Stimulated activated CD4-positive, alpha-beta T cell treated with anti-CD3 and anti-CD28 coated beads, Interleukin-2, amount 100 ng/mL, for 24 hours (primary cell): ENCODE measurements at places on chromosomes 7 and 10.

GRCh38 chr7:28360739-28361138, 51.6 kb upstream of the CREB5 start:
- DNase-seq, result no peak

DNA sequence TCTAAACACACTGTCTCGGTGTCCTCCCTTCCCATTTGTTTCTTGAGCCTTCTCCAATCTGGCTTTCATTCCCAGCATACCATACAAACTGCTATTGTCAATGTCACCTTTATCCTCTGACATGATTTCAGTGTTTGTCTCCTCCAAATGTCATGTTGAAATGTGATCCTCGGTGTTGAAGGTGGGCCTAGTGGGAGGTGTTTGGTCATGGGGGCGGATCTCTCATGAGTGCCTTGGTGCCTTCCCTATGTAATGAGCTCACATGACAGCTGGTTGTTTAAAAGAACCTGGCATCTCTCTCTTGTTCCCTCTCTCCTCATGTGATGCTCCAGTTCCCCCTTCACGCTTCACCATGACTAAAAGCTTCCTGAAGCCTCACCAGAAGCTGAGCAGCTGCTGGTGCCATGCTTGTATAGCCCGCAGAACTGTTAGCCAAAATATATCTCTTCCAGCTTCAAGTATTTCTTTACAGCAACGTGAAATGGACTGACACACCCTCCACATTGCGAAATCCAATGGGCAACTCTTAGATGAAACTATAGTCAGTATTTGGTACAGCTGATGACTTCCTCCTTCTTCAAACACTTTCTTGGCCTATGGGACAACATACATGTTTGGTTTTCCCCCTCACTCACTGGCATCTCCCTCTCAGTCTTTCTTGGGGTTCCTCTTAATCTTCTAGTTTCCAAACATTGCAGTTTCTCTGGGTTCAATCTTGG, 27.8 kb downstream of the RNLS start:
- no peak for DNase-seq

DNA sequence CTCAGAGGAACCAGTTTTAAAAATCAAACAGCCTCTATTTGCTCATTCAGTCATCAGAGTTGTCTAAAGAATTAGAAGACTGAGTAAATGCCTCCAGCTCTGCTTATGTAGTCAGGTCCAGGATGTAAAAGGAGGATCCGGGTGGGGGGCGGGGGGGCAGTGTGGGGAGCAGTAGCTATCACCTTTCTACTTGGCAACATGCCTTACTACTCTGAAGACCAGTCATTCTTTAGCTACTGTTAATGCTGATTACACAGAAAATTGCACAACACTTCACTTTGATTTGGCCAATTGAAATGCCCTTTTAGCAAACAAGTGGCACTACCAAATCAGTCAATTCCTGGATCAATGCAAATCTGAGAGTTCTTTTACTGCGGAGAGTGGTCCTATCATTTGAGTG, 164.2 kb downstream of the NXPH1 start:
- no peak for DNase-seq

DNA sequence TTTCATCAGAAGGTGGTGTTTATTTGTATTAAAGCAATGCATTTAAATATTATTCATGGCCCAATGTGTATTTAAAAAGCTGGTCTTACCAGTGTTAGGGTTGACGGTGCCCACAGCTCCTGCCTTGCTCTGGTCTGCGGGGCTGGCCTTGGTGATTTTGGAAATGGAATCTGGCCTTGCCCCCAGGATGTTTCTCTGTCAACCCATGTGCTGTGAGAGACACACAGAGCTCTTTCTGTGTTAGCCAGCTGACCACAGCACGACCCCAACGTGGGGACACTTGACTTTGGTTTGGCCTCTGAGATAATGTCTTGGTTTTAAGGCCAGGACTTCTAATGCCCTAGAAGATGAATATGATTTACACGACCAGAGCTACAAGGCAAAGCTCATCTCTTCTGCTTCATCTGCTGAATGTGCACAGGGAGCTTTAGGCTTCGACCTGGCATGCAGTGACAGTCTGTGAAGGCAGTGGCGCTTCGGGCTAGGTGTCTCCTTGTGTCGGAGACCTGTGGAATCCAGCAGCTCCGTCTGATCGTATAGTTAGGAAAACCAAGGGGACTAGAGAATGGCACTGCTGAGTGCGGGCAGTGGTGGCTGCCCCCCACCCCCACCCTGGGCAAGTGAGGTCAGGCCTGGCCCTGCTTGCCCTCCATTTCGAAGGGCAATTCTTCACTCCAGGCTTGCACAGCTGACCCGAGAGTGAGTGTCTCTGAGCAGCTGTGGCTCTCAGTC, 246.1 kb downstream of the EBF3 start:
- no peak for DNase-seq

- peak; percentile 29 for DNase-seq
Observed at GRCh38 chr10:72344932-72345331, 9.8 kb downstream of the DNAJB12 start.

DNA sequence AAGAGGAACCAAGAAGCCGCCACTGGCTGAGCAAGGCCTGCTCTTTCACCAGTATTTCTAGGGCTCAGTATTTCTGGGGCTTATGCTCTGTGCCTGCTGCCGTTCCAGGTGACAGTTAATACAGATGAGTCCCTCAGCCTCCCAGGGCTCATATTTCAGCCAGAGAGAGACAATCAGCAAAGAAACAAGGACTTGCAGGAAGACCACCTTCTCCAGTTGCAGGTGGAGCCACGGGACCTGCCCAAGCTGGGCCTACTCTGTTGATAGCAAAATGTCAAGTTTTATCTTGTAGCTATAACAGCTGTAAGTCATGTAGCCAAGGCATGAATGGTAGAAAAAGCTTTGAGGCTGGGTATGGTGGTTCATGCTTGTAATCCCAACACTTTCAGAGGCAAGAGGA, 42.7 kb downstream of the NPTX2 start:
- DNase-seq, result no peak

GRCh38 chr7:122363144-122363543, 58.6 kb upstream of the FEZF1 start:
- DNase-seq, result no peak

- no peak for DNase-seq
Observed at GRCh38 chr7:33849004-33849403, 56.3 kb upstream of the BMPER start.

- peak; percentile 80 for DNase-seq
Observed at GRCh38 chr7:44980393-44981034, 1.7 kb upstream of the MYO1G start.

GRCh38 chr10:79946271-79947082, 2.4 kb downstream of the SFTPD start:
- DNase-seq, result no peak

- no peak for DNase-seq
Observed at GRCh38 chr7:7967886-7968543, 581 bp upstream of the GLCCI1 start.

DNA sequence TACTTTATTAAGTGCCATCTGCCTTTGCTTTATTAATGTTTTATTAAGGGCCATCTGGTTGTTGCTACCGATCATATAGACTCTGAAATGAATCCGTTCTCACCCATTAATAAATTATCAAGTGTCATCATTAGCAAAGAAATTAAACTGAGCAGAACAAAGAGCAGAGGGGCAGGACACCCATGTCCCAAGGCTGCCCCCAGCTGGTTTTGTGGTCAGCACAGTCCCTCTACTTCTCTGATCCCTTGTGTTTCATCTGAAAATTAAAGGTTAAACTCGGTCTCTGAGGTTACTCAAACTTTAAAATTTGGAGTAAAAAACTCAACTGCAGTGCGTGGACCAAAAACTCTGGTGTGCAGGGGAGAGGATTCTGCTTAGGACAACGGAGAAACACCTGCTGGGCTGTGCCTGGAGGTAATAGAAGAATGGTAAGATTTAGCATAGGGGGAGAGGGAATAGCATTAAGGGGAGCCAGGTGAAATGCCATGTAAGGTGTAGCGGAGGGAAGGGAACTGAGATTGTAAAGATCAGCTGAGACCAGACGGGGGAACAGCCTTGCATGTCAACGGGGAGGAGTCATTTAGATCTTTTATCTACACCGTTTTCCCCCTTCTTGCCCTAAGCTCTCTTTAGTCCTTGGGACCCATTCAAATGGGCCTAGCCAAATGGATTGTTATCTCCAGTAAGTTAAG, 10.8 kb upstream of the GSDME start:
- no peak for DNase-seq

DNA sequence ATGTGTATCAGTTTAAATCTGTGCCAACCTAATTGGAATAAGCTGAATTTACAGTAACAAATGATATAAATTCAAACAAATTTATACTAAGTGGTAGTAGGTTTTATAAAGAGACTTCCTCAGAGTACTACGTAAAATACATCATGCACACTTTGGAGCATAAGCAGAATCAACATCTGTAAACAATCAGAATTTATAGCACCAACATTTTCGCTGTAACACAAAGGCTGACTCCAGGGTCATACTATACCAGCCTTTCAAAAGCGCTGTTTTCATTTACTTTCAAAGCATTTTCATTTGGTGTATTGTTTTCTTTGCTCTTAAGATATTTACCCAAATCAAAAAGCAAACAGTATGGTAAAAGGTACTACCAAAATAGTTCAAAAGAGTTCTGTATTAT, 29.3 kb upstream of the TMEM168 start:
- DNase-seq, result no peak

- DNase-seq, result peak; percentile 29
Observed at GRCh38 chr10:113681533-113682470, 2.1 kb downstream of the CASP7 start.

DNA sequence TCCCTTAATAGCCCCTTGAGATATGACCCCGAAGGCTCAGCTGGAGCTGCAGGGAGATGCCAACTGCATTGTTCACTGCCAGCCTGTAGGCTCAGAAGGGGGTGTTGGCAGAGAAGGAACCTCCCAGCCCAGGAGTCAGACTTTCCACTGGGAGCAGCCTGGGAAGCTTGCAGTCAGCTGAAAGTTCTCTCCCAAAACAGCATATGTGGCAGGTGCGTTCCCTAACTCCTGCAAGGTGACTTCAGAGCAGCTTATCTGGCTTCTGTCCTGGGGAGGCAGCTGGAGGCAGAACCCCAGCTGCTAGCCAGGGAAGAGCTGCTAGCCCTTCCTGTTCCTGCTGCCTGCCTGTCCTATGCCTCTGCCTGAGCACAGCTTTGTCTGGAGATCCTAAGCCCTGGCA, 8.1 kb downstream of the SFTPA2 start:
- no peak for DNase-seq

DNA sequence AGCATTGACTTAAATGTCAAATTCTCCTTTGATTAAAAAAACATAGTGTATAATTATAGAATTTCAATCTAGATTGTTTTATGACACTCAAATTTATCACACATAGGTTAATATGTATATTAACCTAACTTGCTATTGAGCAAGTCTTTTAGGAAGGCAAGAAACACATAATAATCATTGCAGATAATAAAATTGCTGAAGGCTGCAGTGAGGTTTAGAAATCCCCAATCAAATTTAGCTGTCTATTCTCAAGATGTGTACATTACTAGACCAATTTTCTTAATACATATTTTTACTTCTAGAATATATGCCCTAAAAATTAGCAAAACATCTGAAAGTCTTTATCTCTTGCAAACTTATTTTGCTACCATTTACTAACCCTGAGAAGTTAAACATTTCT, 34.9 kb upstream of the SEMA3D start:
- no peak for DNase-seq

DNA sequence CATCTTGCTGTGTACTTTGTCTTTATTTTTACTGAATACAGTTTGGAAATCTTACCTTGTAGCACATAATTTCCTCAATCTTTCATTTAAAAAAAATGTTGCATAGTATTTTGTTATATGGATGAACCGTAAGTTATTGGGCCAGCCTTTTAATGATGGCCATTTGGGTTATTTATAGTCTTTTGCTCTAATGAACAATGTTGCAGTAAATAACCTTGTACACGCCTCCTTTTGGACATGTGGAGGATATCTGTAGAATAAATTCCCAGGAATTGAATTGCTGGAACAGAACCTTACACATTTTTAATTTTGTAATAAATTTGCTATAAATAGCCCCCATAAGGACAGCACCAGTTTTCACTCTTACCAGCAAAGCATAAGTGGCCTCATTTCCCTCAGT, 12.7 kb upstream of the PRF1 start:
- no peak for DNase-seq

- DNase-seq, result no peak
Observed at GRCh38 chr7:77254429-77254828, 54.8 kb upstream of the FGL2 start.

DNA sequence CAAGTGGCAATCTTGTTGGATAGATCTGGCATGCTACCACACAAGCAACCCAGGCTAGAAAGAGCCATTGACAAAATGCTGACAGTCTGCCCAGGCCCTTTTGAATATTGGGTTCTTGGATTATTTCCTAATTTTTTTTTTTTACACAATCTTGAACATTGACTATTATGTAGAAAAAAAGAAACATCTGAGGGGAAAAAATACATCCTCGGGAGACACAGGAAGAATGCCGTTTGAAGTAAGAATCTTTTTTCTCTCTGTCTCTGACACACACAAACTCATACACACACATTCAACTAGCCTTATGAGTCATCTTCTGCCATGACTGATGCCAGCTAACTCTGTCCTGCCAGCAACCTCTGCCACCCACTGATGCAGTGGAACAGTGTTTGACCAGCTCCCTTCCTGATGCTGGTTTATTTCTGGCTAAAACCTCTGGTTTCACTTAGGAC, 47.2 kb downstream of the SORBS1 start:
- DNase-seq, result no peak

- DNase-seq, result no peak
Observed at GRCh38 chr7:48515171-48515570, 343.9 kb downstream of the ABCA13 start.

GRCh38 chr10:42939685-42940366, 137.0 kb upstream of the RET start:
- DNase-seq, result no peak

GRCh38 chr10:133275684-133276092, 980 bp downstream of the ADAM8 start:
- DNase-seq, result peak; percentile 51

- DNase-seq, result no peak
Observed at GRCh38 chr10:100791369-100792058, 46.1 kb downstream of the PAX2 start.

- no peak for DNase-seq
Observed at GRCh38 chr7:121302214-121302745, 26.5 kb upstream of the WNT16 start.

- DNase-seq, result no peak
Observed at GRCh38 chr10:12849319-12850181, 152.0 kb downstream of the CCDC3 start.

GRCh38 chr7:44574287-44574872, 672 bp upstream of the DDX56 start:
- DNase-seq, result no peak
